GM23338 (cell line): ENCODE measurements at places on chromosomes 4 and X. TPM values are rescaled to one million over a fixed set of nuclear protein-coding genes. Genes with fewer than 3 reads are reported as not detected.
A peak's percentile ranks its signal among the peaks of the same experiment; 100 is the strongest.

Gene RHOXF1
- 0.59 TPM in 1 of 2 replicates, not detected in the other for polyA plus RNA-seq

Gene RAB9B
- 0.07 and 0.24 TPM in 2 replicates for polyA plus RNA-seq

Gene NSG1
- polyA plus RNA-seq = 16.5 and 17.4 TPM in 2 replicates

Gene EVC2
- polyA plus RNA-seq = 3.4 TPM in 2 replicates

DNA sequence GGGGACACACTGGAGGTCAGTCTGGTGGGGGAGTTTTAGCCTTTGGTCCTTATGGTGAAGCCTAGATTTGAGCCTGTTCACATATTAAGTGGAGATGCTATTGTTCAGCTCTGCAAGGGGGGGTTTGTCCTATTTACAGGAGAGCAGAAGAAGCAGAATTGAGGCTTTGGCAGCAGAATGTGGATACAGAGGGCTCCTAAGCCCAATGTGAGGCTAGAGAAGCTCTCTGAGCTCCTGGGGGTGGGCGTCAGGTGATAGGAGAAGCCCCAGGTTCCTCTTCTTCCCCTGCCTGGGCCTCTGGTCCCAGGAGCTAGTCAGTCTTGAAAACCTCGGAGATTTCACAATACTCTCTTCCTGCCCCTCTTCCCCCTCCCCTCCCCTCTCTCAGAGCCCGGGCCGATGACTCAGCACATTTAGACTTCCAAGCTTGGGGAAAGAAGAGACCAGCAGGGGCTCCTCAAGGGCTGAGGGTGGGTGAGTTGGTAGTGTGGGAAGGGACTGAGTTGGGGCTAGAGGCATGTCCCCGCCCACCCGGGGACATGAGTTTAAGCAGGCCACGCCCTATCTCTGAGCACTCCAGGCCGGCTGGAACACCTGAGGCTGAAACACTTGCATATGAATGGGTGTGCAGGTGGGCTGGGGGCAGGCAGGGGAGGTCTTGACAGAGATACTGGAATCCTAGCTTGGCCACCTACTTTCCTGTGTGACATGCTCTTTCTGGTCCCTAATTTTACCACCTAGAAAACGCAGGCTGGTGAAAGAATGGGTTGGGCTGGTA is 3.4 kb downstream of the TFE3 start:
- DNase-seq = peak; percentile 95

DNA sequence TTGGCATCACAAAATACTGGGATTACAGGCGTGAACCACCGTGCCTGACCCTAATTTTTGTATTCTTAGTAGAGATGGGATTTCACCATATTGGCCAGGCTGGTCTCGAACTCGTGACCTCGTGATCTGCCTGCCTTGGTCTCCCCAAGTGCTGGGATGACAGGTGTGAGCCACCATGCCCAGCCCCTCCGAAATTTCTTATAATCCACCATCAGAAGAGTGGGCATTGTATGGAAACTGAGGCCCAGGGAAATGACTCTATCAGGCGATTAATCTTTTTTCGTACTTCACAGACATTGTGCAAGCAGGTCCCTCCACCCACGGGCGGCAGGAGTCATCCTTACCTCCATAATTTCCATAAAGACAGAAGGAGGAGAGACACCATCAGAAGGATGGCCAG is 16.0 kb downstream of the CRLF2 start:
- no peak for DNase-seq

DNA sequence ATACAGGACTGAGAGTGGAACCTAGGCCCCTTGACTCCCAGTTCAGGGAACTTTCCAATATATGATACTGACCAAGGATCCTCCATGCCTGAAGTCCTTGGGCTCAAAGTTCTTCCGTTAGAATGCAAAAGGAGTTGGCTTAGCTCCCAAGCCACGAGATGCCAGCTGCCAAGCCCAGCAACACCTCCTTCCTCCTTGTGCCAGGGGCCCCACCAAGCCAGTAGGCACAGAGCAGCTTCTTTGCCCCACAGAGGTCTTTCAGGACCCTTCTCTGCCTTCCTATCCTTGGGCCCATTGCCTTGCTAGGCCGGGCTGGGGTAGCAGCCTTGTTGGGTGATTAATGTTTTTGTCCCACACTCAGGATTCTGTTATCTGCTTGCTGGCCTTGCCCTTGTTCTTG is 105.6 kb downstream of the EFNB1 start:
- no peak for DNase-seq

DNA sequence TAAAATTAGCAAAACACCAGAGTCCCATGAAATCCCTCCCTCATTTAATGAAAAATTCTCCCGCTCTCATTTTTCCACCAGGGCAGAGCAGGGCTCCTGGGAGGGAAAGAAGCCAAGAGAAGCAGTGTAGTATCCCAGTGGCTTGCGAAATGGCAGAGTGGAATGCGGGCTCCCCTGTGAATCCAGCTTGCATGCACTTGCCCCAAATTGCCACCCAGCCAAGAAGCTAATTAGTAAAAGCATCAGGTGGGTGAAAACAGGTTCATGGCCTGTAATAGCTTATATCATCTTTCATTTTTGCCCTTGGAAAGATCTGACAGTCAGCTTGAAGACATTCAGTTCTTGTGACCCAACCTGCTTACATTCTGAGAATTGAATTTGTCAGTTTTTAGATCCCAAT is 10.1 kb downstream of the AMOT start:
- no peak for DNase-seq

- DNase-seq = no peak
Measured at GRCh38 chrX:8043546-8043945, 116.3 kb upstream of the PNPLA4 start.

- no peak for DNase-seq
Measured at GRCh38 chr4:98318521-98318920, 57.3 kb downstream of the RAP1GDS1 start.

GRCh38 chr4:154869301-154869700 is 88.2 kb downstream of the RBM46 start:
- DNase-seq = no peak
